ENCODE measurements at places on chromosomes 1 and 21.

DNA sequence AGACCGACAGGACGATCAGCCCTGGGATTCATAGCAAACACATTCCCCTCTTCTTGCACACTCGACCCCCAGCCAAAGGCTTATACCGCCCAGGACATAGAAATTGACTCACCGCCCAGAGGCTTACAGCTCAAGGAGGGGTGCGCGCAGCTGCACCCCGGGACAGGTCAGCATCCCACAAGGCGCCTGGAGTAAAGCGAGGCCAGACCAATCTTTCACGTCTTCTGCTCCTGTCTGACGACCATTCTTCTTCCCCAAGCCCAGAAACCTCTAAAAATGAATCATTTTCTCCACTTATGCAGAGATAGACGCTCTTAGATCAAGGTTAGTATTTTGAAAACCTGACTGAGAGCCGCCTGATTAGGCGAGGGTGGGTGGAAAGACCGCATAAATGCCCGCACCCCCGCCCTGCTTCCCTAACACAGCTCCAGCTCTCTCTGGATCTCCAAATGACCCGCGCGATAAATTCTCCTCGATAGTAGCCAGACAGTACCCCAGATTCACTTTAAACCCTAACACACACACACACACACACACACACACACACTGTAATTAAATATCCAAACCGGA lies 1.9 kb upstream of the LHX8 start:
- DNase-seq: no peak

- no peak for DNase-seq
Observed at GRCh38 chr1:84704872-84705417, 14.7 kb upstream of the SSX2IP start.

DNA sequence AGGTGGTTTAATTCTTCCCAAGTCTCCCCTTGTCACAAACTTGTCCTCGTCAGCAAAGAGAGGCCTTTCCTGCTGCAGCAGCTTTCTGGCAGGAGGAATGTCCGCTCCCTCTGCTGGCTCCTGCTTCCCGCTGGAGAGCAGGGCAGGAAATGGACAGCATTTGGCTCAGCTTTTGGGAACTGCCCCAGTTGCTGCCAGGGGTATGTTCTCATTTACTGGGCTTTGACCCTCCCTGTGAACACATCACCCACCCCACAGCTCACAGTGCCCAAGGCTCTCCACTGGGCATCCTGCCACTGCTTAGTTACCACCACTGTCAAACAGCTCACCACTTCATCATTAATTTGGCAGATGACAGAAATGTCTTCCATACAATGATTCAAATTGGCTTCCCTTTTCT lies 75.4 kb downstream of the MRPL37 start:
- no peak for DNase-seq

DNA sequence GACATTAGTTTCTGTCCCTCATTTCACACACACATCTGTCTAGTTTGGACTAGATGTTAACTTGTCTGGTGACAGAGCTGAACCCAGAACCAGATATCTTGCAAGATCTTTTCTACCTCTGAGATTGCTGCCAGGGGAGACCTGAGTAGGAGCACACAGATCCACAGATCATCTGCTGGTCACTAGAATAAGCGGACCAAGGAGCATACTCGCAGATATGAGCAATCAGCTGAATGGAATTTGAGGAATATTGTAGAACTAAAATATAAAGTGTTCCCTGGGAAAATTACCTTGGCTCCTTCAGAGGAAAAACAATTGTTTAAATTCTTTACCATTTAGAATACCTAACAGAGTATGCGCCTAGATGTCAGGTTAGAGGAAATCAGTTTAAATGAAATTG lies 90.7 kb downstream of the TNFSF18 start:
- no peak for DNase-seq

- no peak for DNase-seq
Observed at GRCh38 chr1:69878338-69878737, 310.6 kb downstream of the LRRC7 start.

DNA sequence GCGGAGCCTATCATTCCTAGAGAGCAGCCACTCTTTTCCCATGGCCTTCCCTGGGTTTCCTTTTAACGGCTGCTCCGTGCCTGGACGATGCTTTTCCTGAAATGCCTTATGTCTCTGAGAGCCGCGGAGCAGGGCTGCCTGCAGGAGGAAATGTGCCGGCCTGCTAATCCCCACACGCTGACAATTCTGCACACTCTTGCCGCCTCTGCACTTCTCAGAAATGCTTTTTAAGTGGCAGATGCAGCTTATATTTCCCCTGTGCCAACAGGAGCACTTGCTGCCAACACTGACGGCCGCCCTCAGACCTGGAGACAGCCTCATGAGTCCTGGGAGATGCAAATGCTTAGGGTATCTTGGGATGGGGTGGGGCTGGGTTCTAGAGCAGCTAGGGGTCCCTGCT lies 253.2 kb downstream of the GRIK3 start:
- no peak for DNase-seq

- no peak for DNase-seq
Observed at GRCh38 chr1:240737298-240737697, 125.3 kb upstream of the GREM2 start.

GRCh38 chr1:166908942-166909341 lies 32.9 kb upstream of the TADA1 start:
- DNase-seq: no peak

- DNase-seq: no peak
Observed at GRCh38 chr1:23772854-23773242, 5.4 kb upstream of the PITHD1 start.

GRCh38 chr1:156247460-156248322 lies at the start of gene PAQR6:
Gene PAQR6, minus strand, starts transcription at chr1:156248056. Its CDS starts 1,325 bp downstream, at chr1:156246731.
- DNase-seq: no peak

GRCh38 chr1:53081384-53082066 lies 19.5 kb downstream of the PODN start:
- no peak for DNase-seq

- no peak for DNase-seq
Observed at GRCh38 chr1:50237056-50237455, 128.3 kb downstream of the ELAVL4 start.

DNA sequence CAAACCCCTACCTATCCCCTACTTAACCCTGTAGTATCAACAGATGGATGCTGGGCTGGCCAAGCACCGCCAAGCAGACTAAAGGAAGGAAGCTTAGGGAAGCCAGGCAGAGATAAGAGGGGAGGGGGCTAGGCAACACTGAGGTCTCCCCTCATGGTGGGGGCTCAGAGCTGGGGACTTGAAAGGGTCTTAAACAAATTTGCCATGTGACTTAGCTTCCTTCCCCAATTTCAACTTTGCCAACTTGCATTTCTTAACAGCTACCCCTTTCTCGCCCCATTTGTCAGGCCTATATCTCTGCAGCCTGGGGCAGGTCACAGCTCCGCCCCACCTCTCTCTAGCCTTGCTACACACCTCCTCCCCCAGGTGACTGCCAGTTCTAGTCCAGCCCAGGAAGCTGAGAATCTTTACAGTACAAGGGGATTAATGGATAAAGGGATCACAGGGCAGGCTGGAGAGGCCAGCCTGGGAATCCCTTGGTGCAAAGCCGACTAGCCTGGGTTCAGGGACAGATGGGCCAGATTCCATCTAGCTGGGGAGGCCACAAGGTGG lies 3.4 kb downstream of the KIF21B start:
- no peak for DNase-seq

- no peak for DNase-seq
Observed at GRCh38 chr1:245809361-245809760, 654.6 kb downstream of the KIF26B start.

DNA sequence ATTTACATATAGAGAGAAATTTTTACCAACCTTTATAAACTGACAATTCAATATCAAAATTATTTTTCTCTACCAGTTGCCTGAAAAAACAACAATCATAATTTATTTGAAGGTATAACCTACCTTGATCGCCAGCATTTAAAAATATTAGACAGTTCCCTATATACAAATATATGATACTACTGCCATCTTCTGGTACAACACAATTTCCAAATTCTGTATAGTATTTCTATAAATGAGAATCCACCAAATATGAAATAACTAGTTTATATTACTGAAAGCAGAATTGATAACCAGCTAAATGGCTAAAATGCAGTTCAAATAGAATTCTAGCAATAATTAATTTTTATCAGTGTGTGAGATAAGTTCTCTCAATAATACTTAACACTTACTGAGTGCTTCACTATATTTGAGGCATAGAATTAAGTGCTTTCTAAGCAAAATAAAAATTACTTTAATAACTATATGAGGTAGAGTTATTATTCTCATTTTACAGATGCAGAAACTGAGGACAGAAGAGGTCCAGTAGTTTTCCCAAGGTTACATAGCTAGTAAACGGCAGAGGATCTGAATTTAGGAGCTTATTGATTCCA lies 75.6 kb downstream of the PIGK start:
- no peak for DNase-seq

DNA sequence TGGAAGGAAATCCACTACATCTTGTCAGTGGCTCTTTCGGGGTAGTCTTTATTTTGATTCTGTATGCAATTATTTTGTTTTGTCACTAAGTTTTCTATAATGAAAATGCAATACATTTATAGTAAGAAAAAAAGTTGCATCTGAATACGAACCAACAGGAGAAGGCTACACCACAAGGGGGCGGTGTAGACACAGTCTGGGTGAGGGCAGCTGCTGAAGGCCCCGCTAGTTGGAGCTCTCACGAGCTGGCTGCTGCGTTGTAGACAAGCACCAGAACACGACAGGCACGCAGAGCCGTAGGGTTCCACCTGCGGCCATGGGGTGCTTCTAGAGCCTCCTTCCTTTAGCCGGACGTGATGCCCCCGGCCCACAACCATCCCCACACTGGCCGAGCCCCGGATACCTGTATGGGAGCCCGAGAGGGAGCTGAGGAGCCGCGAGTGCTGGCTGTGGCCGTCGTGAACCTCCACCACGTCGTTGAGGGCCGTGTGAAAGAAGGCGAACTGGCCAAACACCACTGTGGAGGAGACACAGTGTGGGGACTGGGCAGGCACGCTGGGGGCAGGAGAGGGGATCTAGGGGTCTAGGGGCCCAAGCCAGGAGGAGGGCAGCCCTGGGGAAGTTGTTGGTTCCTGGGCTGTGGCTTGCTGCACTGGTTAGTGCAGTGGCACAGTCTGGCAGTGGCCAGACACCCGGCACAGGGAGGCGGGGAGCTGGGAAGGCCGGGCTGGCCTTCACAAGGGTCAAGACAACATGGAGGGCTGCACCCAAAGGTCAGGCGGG lies 160.8 kb downstream of the ZSCAN20 start:
- DNase-seq: peak; percentile 54

DNA sequence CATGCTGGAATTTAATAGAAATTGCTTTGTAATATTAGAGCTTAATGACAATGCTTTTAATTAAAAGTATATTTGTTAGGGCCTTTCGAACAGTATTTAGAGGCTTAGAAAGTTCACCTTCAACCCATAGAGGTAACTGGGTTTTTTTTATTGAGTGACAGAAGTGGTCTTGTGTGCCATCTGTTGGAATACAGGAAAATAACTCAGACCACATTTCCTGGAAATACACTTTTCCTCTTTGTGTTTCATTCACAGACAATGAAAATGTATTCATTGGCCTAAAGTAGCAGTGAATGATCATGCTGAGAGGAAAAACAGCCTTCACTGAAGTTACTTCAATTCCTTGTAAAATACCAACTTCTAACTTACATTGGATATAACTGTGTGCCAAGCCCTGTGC lies 83.6 kb upstream of the L1TD1 start:
- DNase-seq: no peak
